NCI-H1105 (cell line): ENCODE measurements at places on chromosomes 11 and 22.

DNA sequence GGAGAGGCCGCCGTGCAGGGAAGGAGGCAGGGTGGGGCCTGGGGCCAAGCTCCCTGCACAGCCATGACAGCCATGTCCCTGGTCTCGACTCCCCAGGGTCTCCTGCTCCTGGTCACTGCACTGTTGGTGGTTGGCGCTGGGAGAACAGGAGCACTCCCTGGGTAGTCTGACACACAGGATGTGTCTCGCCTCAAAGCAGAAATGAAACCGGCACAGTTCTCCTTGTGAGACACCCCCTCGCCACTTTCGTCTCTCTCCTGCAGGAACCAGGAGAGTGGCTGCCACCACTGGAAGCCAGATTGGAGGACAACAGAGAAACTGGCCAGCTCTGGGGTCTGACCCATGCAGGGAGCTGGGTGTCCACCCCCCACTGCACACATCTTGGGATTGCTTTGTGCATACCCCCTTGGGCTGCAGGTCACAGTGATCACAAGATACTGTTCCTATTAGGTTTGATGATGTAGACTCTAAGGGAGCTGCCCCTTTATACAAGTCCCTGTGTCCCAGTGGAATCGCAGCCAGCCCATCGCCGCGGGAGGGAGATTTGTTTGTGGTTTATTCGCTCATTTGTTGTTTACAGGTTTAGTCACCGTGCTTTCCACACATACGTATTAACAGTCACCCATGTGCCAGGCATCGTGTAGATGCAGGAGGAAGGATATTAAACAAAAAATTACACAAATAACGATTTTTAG, 27.0 kb upstream of the YWHAH start:
- no peak for DNase-seq

DNA sequence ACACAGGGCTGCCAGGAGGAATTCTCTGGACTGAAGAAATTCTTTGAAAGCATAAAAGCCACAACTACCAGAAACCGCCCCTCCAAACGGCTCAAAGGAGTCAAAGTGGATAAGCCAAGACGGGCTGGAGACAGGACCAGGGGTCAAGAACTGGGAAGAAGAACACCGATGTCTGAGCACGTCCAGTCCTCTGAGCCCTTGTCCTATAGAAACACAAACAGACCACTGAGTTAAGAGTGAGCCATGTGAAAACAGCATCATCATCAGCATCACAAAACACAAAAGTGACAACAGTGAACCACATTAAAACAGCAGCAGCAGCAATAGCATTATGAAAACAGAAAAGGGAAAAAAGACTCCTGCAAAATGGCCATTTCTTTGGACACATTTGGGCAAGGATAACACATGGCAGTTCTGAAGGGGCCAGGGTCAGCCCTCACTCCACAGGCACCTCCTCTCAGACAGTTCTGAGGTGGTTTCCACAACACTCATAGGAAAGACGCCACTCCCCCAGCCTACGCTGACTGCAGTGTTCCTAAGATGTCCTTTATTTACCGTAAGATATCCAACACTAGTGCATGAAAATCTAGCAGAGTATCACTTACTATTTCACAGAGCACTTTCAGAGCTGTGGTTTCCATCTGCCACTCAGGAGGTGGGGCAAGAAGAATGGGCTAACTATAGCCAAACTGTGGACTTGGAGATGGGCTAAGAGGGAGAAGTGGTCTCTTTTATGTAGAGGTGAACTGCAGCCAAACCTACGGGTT, 28.6 kb upstream of the YPEL1 start:
- no peak for DNase-seq

DNA sequence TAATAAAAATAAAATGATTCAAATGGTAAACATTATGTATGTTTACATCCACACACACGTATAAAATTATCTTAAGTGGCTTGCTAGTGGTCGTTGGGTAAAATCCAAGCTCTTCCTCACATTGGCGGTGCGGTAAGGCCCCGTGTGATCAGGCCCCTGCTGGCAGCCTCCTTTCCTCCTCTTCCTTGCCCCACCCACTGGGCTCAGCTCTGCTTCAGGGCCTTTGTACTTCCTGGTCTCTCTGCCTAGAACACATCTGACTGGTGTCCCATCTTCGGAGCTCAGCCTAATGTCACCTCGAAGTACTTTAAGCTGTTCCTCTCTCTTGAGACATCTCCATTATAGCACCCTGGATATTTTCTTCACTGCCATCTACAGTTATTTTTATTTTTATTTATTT, 52.8 kb downstream of the OSBP2 start:
- DNase-seq, result no peak

DNA sequence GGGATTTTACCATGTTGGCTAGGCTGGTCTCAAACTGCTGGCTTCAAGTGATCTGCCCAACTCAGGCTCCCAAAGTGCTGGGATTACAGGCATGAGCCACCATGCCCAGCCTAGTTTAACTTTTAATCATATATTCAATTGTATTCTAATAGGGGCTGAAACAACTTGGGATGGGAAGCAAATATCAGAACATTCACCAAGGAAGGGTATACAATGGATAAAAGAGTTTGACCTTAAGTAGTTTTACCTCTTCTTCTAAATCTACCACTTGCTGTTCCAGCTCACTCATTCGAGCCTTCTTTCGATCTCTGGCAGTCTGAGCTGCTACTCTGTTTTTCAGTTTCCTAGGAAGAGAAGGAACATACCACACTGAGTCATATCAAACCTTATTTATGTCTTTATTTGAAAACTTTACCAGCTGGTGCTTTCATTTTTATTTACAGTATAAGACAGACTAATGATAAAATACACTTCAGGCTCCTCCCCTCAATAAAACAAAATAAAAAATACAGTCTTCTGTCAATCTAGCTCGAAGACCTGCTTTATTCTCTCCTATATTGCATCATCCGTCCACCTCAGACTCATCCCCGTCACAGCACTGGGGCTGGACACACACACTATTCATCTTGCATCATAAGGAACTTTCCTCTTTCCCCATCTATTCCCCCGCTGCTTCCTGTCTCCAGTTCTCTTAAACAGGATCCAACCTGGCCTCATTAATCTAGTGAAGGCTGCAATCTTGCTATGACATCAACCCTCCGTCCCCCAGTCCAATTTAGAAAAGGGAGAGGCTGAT, 1.4 kb downstream of the XBP1 start:
- DNase-seq, result no peak

DNA sequence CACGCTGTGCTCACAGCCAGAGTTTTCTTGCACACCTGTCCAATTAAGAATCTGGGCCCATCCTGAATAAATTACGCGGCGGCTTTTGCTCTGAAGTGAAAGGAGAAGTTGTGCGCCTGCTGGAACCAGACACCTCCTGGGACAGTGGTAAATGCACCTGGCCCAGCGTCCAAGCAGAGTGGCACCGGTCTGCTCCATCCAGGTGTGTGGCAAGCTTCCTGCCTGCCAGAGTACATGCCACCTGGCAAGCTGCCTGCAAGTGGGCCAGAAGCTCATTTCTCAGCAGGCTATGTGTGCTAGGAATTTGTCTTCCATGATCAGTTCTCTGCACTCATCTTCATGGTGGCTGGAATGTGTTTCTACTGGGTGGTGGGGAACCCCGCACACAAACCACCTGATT, 660.6 kb downstream of the ETS1 start:
- DNase-seq, result peak; percentile 86

- no peak for DNase-seq
Observed at GRCh38 chr11:126308271-126308671, 4.4 kb downstream of the DCPS start.

- no peak for DNase-seq
Observed at GRCh38 chr11:73147771-73148681, 5.9 kb upstream of the FCHSD2 start.

GRCh38 chr11:82778776-82779175, 45.1 kb upstream of the FAM181B start:
- no peak for DNase-seq

- no peak for DNase-seq
Observed at GRCh38 chr11:83938148-83938547, 652.0 kb upstream of the CCDC90B start.

DNA sequence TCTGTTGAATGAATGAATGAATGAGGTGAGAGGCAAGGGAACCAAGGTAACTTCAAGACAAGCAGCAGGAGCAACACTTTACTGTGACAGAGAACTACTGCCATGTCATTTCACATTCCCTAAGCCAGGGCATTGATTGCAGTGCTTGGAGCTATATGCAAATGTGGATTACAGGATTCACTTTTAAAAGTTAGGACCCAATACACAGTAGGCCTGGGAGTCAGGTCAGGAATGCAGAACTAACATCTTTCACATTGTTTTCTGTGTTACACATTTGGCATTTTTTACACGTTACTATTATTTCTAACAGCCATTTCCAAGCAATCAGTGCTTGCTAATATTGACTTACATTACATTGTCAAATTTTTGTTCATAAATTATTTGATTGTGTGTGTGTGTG, 26.2 kb upstream of the ME3 start:
- DNase-seq, result no peak

DNA sequence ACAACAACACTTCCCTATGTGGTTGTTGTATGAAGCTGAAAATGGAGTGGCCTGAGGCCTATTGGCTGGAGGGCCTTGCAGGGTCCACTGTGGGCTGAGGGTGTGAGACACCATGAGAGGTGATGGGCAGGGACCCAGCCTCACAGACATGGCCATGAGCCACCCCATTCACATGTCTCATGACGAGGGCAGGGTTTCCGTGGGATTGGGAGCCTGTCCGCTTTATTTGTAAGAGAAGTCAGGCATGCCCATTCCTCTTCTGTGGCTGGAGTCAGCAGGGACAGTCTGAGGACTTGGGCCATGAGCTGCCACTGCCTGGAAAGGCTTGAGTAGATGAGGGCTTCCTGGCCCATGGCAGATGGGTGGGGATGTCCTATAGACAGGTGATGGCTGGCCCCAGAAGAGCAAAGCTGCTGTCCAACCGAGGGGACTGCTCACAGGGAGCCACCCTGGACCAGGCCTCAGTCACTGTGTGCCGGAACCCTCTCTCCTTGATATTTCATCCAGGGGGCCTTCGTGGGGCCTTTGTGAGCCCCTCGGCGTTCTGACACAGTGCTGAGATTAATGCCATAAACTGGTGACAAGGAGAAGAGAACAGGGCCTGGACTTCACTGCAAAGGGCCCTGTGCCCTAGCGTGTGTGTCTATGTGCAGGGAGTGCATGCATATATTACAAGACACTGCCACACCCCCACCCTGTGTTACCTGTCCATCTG, 971.9 kb downstream of the BRD1 start:
- DNase-seq, result no peak

- DNase-seq, result no peak
Observed at GRCh38 chr11:110991661-110992355, 253.7 kb upstream of the POU2AF2 start.

GRCh38 chr22:44686873-44687600, 15.0 kb upstream of the PRR5 start:
- DNase-seq, result no peak

DNA sequence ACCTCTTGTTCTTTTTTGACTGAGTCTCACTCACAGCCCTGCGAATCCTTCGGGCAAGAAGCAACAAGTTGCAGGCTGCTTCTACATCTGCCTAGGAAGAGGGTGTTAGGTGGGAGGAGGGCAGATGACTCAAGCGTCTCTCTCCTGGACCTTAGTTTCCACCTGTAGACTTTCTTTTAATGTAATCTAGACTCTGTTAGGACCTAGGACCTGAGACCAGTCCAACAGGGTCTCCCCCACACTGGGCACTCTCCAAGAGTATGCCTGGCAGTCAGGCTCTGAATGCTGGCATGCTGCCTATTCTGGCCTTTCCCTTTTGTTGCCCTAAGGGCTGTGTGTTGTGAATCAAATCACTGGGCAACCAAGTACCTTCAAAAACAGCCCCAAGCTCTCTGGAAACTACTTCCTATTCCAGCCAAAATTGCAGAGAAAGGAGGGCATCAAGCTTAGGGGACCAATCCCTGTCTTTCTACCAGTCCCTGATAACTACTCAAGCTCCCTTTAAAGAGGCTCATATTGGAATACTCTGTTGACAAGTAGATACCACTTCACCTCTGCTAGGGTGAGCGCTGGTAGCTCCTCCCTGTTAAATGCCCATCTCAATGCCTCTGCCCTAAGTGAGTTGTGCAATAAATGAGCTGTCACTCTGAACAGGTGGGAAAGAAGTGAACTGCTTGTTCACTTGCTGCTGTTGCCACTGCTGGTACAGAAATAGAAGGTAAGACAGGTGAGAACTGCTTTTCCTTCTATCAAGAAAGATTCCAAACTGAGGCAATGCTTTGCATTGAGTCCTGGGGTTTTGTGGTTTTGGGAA, at the start of gene BBOX1:
Gene BBOX1, plus strand, starts transcription at position 514 of the 814 bp plus-strand sequence. CDS start 14,616 bp downstream, outside the sequence.
- DNase-seq, result peak; percentile 59

- no peak for DNase-seq
Observed at GRCh38 chr11:128528294-128528693, 59.1 kb downstream of the ETS1 start.

DNA sequence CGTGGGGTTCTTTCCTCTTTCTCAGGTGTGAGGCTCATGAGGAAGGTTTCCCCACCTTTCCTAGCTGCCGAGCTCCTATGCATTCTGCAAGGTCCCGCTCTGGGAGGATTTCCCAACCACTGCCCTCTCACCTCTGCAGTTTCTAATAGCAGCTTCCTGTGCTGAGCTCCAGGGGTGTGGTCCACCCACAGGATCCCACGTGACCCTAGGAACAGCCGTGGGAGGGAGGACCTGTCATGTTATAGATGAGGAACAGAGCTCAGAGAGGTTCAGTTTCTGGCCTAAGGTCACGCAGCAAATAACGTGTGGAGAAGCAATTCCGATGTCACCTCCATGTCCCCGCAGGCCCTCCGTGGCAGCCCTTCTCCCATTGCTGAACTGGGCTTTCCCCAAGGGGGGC, 38.5 kb downstream of the FLRT1 start:
- no peak for DNase-seq

- no peak for DNase-seq
Observed at GRCh38 chr11:13487661-13488030, 8.2 kb downstream of the PTH start.

DNA sequence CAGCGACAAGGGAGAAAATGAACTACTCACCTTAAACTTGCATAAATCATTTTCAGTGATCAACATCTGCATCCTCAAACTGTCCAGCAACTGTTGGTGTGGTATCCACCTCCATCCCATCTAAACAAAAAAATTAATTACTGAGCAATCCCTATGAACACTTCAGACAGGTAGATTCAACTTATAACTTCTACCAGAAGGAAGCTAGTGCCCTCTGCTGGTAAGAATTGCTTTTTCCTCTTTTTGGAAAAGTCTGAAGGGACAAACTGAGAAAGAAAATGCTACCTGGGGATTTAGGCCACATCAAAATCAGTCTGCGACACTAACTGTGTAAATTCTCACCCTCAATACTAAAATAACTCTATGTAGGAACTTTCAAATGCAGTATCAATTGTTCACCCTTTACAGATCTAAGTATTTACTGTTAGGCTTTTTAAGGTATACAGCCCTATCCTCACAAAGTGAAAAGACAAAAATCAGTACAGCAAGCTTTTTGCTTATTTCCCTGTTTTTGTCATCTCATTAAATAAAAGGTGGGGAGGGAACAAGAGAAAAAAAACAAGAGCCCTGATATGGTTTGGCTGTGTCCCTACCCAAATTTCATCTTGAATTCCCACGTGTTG, 17.9 kb downstream of the CLNS1A start:
- peak; percentile 51 for DNase-seq

GRCh38 chr11:69044111-69045013, 4.4 kb upstream of the TPCN2 start:
- no peak for DNase-seq
